ENCODE measurements at places on chromosomes 6 and 20.

DNA sequence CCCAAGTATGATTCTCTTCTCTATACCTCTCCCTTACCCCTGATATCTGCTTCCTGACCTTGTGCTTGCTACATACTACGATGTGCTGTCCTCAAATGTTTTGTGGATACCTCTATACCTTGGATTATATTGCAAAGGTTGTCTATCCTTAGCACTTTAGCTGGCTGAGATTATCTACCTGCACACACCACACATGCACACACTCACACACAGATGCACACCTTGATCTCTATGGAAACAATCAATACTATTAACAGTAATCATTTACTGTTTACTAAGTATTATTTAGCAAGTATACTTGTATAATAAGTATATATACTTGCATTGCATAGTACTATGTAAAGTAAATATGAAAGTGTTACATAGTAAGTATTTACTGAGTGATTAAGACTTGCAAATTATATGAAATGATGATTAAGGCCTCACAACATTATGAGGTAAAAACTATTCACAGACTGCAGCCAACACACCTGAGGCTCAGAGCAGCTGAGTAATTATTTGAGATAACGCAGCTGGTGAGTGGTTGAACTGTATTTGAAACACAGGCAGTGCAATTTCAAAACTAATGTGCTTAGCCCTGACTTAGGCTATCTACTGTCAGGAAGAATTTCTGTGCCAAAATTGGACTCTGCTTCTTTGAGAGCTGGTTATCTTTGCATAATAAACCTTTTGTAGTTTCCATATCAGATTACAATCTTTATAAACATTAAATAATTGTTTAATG, 699.9 kb downstream of the FRK start:
- DNase-seq: no peak

GRCh38 chr20:58078741-58079522, 149.5 kb downstream of the ANKRD60 start:
- DNase-seq: peak; percentile 68

DNA sequence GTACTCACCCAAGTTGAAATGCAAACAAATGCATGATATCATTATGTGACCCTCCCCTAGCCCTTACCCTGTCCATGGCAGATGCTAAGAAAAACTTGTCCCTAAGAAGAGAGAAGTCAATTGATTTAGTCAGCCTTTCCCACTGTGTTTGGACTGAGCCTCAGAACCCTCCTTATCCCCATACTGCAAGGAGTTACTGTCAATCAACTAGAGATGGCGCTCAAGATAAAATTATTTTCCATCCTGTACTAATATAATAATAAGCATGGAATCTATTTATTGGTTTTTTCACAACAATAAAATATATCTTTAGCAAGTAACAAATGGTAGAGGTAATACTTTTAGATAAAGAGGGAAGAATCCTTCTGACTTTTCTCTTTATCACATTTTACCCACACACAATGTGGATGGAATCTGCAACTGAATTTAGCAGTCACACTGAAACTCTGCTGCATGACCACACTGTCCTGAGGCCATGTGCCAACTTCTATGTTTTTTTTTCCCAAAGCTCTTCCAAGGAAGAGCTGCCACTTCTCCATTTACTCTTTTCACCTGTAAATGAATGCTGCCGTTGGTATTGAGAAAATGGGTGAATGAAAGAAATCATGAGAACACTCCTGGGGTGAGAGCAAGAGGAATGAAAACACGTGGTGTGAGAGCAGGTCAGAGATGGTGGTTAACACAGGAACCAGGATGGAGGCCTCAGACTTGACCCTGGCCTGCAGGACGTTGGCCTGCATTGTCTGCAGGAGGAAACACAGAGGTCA, 10.5 kb downstream of the NT5E start:
- DNase-seq: no peak

DNA sequence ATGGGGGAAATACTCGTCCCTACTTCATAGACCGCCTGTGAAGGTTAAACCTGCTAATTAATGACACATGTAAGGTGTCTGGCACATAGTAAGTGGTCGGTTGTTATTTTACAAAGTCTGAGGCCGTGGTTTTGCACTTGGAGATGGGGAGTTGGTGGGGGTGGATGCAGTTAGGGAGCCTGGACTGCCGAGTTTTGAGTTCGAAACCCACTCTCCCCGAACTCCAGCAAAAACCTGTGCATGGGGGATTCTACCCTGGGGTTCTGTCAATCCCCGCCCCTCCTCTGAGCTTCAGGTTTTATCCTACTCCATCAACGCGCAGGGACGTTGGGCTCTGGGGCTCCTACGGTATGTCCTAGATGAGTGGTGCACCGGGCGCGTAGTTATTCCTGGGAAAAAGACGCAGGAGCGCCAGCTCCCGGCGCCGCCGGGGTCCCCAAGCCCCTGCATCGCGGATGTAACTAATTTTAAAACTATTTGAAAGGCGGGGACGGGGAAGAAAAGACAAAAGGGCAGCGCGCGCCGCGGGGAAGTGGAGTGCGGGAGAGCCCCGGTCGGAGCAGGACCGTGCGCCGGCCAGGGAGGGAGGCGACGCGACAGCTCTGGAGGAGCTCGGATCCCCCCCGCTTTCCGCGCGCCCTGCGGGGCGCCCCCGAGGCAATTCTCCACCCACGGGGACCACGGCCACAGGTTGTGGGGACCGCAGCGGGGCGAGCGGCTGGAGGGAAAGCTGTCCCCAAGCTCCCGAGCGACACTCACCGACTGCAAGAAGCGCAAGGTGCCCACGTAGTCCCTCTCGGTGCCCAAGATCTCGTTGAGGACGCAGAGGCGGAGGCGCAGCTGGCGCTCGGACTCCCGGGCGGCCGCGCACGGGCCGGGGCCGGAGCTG, 672 bp downstream of the PREX1 start:
- no peak for DNase-seq

DNA sequence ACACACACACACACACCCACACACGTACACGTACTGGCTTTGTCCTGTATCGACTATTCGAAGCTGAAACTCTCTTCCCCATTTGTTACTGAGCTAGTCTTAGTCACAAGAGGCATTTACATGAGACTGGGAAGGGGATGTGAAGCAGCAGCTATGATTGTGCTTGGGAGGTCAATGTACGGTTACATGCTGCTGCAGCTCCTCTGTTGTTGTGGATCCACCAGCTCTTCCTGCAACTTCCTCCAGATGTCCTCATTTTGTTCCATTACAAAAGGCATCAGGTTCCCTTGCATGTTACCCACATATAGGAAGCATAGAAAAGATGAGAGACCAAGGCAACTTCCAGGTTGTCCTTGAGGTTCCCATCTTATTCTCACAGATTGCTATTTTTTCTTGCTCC, 612.4 kb upstream of the IMPG1 start:
- no peak for DNase-seq
